ENCODE measurements at places on chromosomes 6 and 20.

DNA sequence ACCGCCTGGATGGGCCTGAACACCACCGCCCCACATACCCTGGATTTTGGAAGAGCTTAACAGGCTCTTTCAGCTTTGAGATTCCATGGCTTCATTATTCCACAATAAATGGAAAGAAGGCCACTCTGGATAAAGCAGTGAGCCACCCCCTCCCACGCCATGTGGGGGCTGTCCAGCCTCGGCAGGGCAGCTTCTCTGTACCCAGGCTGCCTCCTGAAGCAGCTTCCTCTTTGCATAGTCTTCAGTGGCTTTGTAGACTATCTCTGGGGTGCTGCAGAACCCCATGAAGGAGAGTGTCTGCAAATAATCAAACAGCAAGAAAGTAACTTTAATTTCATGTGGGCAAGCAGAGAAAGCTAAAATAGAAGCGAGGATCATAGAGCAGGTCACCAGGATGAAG is 96.6 kb upstream of the NXT1 start:
- DNase-seq: no peak

DNA sequence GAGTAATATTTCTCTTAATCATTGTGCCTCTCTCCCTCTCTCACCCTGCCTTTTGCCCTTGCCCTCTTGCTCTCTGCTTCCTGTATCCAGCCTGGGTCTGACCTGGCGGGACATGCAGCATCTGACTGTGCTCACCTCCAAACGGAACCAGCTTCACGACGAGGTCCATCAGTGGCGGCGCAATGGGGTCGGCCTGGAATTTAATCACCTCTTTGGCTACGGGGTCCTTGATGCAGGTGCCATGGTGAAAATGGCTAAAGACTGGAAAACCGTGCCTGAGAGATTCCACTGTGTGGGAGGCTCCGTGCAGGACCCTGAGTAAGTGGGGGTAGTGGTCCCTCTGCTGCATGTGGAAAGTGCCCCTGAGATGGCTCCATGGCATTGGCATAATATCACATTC is 65.9 kb downstream of the BFSP1 start:
- no peak for DNase-seq

GRCh38 chr20:20371681-20372080 is 3.8 kb downstream of the INSM1 start:
- no peak for DNase-seq

- no peak for DNase-seq
These were observed 138.4 kb downstream of the PREX1 start for GRCh38 chr20:48689388-48689787.

GRCh38 chr6:3707024-3707423 is 44.5 kb downstream of the PXDC1 start:
- DNase-seq: no peak

GRCh38 chr20:59708326-59708725 is 104.0 kb downstream of the PHACTR3 start:
- no peak for DNase-seq

- peak; percentile 67 for DNase-seq
These were observed 214.0 kb upstream of the EXOC2 start for GRCh38 chr6:906920-907319.

DNA sequence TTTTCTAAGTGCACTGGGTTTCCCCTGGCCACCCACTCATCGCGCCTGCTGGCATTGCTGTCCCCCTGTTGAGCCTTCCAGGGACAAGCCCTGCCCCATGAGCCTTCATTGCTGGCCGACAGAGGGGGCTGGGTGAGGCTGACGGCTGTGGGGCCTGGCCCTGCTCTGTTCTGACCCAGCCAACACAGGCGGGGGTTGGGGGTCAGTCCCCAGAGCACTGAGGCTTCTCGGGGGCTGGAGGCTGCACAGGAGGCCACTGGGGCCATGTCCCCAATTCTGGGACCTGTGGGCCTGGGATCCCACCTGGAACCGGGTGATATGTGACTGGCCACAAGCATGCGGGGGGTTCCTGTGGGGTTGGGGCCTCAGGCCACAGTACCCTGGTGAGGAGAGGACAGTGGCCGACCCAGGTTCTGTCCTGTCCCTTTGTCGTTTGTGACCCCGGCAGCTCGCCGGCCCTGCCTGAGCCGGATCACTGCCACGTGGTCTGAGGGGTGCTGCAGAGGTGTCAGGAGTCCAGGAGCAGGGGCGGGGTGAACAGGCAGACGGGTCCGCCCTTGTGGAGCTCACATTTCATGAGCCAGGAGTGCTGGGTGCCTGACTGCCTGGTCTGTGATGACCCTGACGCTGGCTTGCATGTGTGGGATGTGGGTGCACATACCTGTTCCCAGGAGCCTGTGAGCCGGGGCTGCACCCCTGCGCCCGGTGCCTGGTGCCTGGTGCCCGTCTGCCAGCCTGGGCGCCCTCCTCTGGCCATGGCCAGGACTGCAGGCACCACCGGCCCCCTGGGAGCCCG is 2.1 kb upstream of the COL20A1 start:
- DNase-seq: no peak

DNA sequence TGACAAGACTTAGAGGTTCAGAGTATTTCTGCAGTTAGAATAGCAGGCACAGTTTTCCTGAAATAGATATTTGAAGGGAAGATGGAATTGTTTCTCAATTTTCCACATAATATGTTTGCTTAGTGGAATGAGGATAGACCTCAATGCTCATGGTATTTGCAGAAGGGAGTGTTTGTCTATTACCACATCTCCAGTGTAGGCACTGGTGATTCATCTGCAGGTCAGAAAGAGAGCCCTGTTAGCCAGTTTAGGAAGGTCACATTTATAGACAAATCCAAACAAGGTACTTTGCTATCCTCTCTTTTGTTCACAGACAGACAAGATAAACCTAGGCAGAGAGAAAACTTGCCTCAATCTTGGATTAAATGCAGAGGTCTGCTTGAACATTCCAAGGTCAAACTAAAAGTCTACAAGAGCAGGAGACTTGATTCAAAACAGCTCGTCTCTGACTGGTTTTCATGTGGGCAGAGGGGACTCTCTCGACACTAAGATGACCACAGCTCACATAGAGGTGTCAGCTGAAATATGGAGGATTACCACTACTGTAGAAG is 22.8 kb downstream of the ISM1 start:
- DNase-seq: peak; percentile 26

- DNase-seq: no peak
These were observed 42.4 kb upstream of the ADGRF4 start for GRCh38 chr6:47655719-47656595.

DNA sequence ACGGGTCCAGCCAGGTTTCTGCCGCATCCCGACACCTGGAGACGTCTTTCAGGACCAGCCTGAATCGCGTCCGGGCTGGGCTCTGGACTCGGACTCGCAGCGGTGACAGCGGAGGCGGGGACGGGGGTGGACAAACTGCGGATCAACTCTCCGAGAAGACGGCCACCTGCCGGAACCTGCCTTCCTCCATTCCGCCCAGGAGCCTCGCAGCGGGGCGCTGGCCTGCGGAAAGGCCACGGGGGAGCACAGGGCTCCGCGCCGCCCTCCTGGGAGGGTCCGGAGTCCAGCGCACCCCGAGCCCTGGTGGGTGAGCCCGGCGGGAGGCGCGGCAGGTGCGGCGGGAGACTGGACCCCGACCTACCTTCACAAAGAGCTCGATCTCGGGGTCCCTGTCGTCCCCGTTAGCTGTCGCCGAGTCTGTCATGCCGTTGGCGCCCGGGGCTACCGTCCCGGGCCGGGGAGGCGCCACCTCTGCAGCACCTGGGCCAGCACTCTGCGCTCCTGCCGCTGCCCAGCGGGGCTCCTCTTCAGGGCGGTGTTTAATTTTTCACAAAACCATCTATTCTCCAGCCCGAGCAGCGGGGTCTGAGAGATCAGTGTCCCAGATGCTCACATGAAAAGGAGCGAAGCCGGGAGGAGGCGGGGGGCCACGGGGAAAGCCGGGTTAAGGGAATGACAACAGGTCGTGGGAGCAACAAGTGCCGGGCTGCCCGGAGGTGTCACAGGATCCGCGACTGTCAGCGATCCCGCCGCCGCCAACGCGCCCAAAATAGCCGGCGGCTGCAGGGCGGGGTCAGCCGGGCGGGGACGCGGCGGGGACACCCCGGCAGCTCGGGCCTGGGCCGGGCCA is at the start of gene CLIC5:
Gene CLIC5, minus strand, starts transcription at position 742 of the 850 bp plus-strand sequence. Its CDS starts 318 bp downstream, at position 424.
- DNase-seq: no peak

DNA sequence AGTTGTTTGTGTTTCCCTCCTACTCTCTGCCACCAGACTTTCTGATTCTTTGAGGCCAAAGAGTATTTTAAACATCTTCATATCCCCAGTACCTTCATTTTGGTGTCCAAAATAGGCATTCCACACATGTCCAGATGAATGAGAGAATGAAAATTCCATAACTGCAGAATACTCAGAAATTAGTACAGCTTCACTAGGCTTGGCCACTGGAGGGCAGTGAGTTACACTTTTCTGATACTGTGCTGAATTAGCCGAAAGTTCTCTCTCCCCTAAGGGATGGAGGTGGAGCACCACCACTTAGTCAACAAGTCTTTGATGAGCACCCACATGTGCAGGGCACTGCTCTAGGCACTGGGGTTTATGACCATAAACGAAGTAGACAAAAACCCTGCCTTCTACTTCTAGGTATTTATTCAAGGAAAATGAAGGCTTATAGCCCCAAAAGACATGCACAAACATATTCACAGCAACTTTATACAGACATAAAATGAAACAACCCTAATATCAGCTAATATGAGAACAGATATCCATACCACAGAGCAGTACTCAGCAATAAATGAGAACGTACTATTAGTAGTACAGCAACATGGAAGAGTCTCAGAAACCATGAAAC is 46.1 kb upstream of the TMEM217 start:
- no peak for DNase-seq

- DNase-seq: no peak
These were observed 103.4 kb downstream of the SYNDIG1 start for GRCh38 chr20:24572862-24573261.

GRCh38 chr20:57661746-57662455 is 41.7 kb upstream of the ZBP1 start:
- DNase-seq: no peak

DNA sequence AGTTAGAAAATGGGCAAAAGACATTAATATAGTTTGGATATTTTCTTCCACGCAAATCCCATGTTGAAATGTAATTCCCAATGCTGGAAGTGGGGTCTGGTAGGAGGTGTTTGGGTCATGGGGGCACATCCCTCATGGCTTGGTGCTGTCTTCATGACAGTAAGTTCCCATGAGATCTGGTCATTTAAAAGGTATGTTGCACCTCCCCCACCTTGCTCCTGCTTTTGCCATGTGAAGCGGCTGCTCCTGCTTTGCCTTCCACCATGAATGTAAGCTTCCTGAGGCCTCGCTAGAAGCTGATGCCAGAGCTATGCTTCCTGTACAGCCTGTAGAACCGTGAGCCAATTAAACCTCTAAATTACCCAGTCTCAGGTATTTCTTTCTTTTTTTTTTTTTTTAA is 16.3 kb upstream of the TMEM14A start:
- DNase-seq: no peak

DNA sequence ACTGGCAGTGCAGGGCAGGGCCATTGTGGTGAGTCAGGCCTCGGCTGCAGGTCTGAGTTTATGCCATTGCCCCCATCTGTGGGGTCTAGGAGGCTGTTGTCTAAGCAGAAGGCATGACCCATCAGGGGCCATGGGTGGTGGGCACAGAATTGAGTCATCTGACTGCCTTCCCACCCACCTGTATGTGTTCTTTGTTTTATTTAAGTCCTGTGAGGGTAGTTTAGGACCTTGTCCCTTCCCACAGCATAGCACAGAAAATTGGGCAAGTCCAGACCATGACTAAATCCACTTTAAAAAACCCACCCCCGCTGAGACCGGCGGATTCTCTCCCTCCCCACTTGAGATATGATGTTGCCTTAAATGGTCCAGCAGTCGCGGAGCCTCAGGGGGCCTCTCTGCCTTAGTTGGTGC is 40.3 kb downstream of the ERMARD start:
- no peak for DNase-seq

GRCh38 chr6:35370124-35370741 is 27.9 kb downstream of the PPARD start:
- peak; percentile 65 for DNase-seq

GRCh38 chr6:713351-713750 is 20.4 kb upstream of the EXOC2 start:
- no peak for DNase-seq

DNA sequence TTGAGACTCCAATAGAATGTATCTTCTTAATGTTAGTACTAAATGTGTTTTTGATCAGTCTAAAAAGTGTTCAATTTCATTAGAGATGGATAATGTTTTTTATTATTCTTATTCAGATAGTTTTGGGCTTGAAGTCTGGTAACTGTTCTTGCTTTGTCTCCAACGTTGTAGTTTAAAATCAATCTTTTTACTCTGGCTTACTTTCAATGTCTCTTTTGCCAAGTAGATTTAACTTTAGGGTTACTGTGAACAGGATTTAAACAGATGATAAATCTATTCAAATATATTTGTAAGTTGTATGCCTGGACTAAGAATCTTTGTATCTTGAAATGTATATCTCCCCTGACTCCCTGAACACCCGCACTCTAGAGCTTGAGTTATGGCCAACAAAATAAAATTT is 51.1 kb downstream of the SGK1 start:
- no peak for DNase-seq
